ENCODE measurements at places on chromosomes 2 and 18. TPM values are rescaled to one million over a fixed set of nuclear protein-coding genes. Genes with fewer than 3 reads are reported as not detected.

The REG3A gene
- total RNA-seq, result not detected

The LOXHD1 gene
- total RNA-seq, result not detected

The MTCL1 gene
- 0.36 TPM for total RNA-seq

The ERBB4 gene
- not detected for total RNA-seq

The SETBP1 gene
- total RNA-seq, result 0.09 TPM

GRCh38 chr2:154709215-154709614, 10.7 kb downstream of the KCNJ3 start:
- no peak for DNase-seq
- H3K27ac ChIP-seq, result no peak overlapping the region
- no peaks in the 10 kb centered on the region for H3K27me3 ChIP-seq
- no peak overlapping the region for H3K4me3 ChIP-seq
- H3K36me3 ChIP-seq, result no peaks in the 10 kb centered on the region

DNA sequence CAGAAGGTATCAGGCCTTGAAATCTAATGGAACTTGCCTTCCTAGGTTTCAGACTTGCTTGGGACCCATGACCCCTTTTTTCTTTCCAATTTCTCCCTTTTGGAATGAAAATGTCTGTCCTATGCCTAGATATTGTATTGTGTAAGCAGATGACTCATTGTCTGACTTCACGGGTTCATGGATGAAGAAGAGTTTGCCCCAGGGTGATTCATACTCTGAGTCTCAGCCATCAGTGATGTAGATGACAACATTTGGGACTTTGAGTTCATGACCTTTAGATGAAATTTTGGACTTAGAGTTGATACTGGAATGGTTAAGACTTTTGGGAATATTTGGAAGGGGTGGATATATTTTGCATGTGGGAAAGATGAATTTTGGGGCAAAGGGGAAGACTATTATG, 11.2 kb upstream of the SCYGR5 start:
- H3K27me3 ChIP-seq, result no peaks in the 10 kb centered on the region
- no peak overlapping the region for H3K27ac ChIP-seq
- no peaks in the 10 kb centered on the region for H3K36me3 ChIP-seq

- no peaks in the 10 kb centered on the region for H3K27me3 ChIP-seq
- H3K36me3 ChIP-seq, result no peaks in the 10 kb centered on the region
- H3K27ac ChIP-seq, result no peak overlapping the region
These were observed 179.3 kb upstream of the LHCGR start for GRCh38 chr2:48934807-48935206.

DNA sequence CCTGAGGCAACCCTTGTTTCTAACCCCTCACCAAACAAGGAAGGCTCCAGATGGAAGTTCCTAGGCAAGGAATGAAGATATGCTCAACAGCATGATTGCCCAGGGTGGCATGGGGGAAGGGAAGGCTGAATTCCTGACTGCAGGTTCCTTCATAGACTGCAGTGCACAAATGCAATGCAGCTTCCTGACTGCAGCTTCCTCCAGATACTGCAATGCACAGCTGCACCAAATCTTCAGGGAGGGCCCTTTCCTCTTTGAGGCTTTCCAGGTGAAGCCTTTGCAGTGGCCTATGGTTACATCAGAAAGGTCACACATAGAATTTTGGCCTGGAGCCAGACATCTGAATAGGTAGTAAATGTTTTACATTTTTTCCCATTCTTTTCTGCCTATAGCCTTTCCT, 58.8 kb upstream of the DYNAP start:
- no peak for DNase-seq
- H3K27me3 ChIP-seq, result no peaks in the 10 kb centered on the region
- H3K4me3 ChIP-seq, result no peak overlapping the region

DNA sequence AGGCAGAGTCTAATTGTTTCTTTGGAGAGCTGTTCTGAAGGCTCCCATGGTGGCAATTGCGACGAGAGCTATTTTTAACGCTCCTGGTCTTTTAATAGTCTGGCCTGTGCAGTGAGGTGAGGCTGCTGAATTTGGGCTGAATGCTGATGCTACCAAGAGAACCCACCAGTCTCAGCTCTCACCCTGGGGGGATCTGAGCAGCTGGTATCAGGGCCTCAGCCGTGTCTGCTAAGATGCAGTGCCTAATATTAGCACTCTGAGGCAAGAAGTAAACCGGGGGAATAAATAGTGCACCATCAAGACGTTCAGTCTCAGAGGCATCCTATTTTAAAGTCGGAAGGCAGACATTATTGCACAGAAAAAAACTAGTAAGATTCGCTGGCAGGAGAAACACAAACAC, 214.8 kb upstream of the PID1 start:
- no peak for DNase-seq
- H3K27me3 ChIP-seq, result no peaks in the 10 kb centered on the region
- H3K36me3 ChIP-seq, result no peaks in the 10 kb centered on the region

DNA sequence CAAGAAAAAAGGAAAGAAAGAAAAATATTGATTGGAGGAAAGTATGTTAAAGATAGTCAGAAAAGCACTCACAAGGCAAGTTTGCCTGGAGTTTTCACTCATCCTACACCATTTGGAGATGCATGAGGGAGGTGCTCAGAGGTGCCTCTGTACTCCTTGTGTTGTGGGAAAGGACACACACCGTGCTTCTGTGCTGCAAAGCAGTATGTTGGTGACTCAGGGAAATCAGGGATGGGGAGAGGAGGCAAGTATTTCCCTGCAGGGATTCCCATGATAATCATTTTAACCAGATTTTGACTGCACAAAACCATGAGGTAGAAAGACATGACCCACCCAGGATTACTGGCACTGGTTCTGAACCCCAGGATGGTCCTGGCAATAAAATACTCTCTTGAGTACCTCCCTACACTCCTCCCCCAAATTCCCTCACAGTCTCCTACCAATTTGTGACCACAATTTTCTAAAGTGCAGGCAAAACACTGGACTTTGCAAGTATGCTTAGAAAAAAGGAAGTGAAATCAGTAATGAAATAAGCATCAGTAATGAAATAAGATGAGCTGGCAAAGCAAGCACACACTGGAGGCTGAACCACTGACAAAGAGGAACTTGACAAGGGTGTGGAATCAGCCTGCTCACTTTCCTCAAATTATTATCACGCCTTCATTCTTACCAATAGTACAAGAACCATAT, 155.5 kb upstream of the ACVR2A start:
- H3K27me3 ChIP-seq, result no peaks in the 10 kb centered on the region
- H3K4me3 ChIP-seq, result no peak overlapping the region
- no peaks in the 10 kb centered on the region for H3K4me1 ChIP-seq
- H3K27ac ChIP-seq, result no peak overlapping the region
- no peak for DNase-seq
- H3K36me3 ChIP-seq, result no peaks in the 10 kb centered on the region

DNA sequence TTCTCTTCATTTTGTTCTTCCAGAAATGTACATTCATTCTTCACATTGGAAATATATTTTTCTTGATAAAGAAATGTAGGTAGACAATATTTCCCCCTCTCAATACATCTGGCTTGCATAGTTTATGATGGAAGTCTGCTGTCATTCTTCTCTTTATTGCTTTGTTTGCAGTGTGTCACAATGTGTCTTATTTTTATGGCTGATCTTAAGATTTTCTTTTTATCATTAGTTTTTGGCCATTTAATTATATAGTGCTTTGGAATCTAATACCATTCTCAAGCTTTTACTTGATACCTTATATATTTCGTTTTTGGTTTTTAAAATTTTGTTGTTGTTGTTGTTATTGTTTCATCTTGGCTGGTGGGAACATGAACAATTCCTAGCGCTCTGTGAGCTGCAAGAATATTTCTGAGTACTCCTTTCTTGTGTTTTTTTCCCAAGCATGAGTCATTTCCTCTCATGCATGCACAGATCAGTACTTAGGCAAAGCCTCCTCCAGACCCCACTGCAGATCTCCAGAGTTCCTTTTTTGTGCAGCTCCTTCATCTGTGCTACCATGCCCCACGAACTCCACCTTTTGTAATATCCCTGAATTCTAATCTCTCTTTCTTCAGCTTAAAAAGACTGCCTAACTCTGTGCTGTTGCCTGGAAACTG, 13.7 kb upstream of the MMADHC start:
- H3K4me1 ChIP-seq, result peaks cover 14% of the 10 kb centered on the region
- H3K27ac ChIP-seq, result no peak overlapping the region
- H3K27me3 ChIP-seq, result no peaks in the 10 kb centered on the region

- H3K27ac ChIP-seq, result no peak overlapping the region
- peaks cover 7% of the 10 kb centered on the region for H3K27me3 ChIP-seq
- no peak overlapping the region for H3K4me3 ChIP-seq
- DNase-seq, result no peak
- H3K36me3 ChIP-seq, result no peaks in the 10 kb centered on the region
- no peaks in the 10 kb centered on the region for H3K4me1 ChIP-seq
These were observed 17.9 kb downstream of the ZNF385B start for GRCh38 chr2:179843541-179843940.

DNA sequence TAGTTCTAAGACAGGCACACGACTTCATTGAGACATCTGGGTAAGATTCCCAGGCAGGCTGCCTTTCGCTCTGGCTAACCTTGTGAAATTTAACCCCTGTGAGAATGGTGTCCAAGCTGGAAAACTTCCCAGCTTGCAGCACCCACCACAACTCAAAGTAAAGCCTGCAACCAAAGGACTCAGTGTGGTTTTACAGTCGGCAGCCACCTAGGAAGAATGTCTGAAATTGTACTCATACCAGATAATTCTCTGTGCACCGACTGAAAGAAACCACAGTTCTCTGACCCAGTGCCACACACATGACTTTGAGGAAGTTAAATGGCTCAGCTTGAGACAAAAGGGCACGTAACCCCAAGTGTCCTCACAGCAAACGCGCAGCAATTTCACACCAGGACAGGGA, 125.7 kb downstream of the RBMS1 start:
- H3K27ac ChIP-seq, result no peak overlapping the region
- no peak for DNase-seq
- H3K4me1 ChIP-seq, result peaks cover 54% of the 10 kb centered on the region
- H3K4me3 ChIP-seq, result no peak overlapping the region
- H3K27me3 ChIP-seq, result no peaks in the 10 kb centered on the region

GRCh38 chr2:114076961-114077360, 187.1 kb downstream of the ACTR3 start:
- no peaks in the 10 kb centered on the region for H3K4me1 ChIP-seq
- no peak overlapping the region for H3K27ac ChIP-seq
- H3K4me3 ChIP-seq, result no peak overlapping the region
- no peaks in the 10 kb centered on the region for H3K27me3 ChIP-seq

- peaks cover 18% of the 10 kb centered on the region for H3K4me1 ChIP-seq
- H3K4me3 ChIP-seq, result peak overlapping the region; percentile 61
- H3K27me3 ChIP-seq, result peaks cover 15% of the 10 kb centered on the region
- DNase-seq, result no peak
- H3K27ac ChIP-seq, result peak overlapping the region; percentile 53
These were observed 616 bp downstream of the EML6 start for GRCh38 chr2:54723996-54724559.

DNA sequence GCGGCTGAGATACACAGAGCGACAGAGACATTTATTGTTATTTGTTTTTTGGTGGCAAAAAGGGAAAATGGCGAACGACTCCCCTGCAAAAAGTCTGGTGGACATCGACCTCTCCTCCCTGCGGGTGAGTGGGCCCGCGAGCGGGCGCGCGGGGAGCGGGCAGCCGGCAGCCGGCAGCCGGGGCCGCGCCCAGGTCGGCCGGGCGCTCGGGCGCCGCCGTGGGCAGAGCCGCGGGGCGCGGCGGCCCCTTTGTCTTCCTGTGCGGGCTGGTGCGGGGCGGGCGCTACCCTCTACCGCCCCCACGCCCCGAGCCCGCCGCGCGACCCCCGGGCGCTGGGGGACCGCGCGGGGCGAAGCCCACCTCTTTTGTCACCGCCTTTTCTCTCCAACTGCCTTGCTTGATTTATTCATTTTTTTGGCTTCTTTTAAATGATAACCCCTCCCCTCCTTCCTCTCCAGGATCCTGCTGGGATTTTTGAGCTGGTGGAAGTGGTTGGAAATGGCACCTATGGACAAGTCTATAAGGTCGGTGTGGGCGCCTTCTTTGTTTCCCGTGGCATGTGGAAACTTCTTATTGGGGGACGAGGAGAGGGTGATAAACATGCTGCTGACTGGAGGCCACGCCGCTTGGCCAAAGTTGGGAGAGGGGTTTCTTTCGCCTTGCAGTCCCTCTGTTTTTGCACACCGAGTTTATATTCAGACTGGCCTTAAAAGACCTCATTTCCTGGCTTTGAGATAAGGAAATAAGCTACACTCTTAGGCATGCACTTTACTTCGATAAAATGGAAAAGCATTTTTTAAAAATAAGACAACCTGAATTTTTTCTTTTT, 722 bp downstream of the MAP4K4 start:
- DNase-seq, result no peak
- H3K4me1 ChIP-seq, result peaks cover 45% of the 10 kb centered on the region
- peak overlapping the region; percentile 86 for H3K4me3 ChIP-seq
- peak overlapping the region; percentile 66 for H3K27ac ChIP-seq
- no peaks in the 10 kb centered on the region for H3K36me3 ChIP-seq

- no peaks in the 10 kb centered on the region for H3K27me3 ChIP-seq
- DNase-seq, result no peak
- no peaks in the 10 kb centered on the region for H3K4me1 ChIP-seq
- H3K27ac ChIP-seq, result no peak overlapping the region
- H3K4me3 ChIP-seq, result no peak overlapping the region
These were observed 37.4 kb downstream of the MRPL44 start for GRCh38 chr2:223994562-223995162.

DNA sequence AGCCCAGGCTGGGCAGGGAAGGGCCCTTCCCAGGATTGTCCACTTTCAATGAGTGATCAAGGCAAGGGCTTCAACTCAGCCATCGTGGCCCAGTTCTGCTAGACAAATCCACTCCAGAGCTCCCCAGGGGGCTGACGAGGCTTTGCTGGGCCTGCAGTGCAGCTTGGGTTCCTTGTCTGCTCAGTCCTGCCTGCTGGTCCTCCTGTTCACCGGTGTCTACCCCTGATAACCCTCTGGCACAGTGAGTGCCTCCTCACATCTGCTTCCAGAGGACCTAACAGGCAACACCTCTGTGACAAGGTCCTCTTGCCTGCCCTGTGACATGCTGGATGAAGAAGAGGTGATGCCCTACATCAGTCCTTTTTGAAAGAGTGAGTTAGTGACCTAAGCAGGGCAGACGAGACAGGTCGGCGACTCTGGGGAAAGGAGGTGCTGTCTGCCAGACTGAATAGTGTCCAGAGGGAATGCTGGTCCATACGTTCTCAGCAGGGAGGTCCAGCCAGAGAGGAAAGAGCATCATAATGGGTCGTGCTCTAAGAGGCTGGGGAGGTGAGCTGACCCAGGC, 20.9 kb upstream of the KCNF1 start:
- H3K36me3 ChIP-seq, result no peaks in the 10 kb centered on the region
- no peak overlapping the region for H3K4me3 ChIP-seq
- H3K27me3 ChIP-seq, result no peaks in the 10 kb centered on the region
- H3K27ac ChIP-seq, result no peak overlapping the region

DNA sequence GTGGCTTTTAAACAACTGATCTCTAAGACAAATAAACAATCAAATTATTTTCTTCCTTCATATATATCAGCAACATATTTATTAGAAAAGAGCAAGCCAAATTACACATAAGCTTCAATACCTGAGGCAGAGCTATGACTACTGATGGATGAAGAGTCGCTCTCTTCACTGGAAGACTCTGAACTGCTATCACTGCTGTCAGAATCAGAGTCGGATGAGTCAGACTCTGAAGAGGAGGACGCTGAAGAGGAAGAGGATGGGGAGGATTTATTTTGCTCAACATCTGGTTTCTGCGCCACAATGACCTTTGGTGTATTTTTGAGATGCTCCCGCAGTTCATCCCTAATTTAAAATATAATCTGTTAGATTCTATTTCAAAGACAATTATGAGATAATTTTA, 56.7 kb downstream of the CWC22 start:
- H3K4me3 ChIP-seq, result no peak overlapping the region
- no peaks in the 10 kb centered on the region for H3K4me1 ChIP-seq
- H3K36me3 ChIP-seq, result peaks cover 42% of the 10 kb centered on the region
- H3K27ac ChIP-seq, result no peak overlapping the region
- H3K27me3 ChIP-seq, result no peaks in the 10 kb centered on the region
- no peak for DNase-seq
